ENCODE measurements at places on chromosomes 11 and 22.

- no peak for DNase-seq
These were observed 13.8 kb downstream of the C11orf71 start for GRCh38 chr11:114386545-114386944.

- no peak for DNase-seq
These were observed 115.2 kb upstream of the IGLL5 start for GRCh38 chr22:22772396-22772795.

- no peak for DNase-seq
These were observed 663.4 kb upstream of the TENM4 start for GRCh38 chr11:80104191-80104590.

- DNase-seq, result no peak
These were observed 6.0 kb downstream of the SBF2 start for GRCh38 chr11:10287766-10288715.
